Stimulated activated CD8-positive, alpha-beta memory T cell treated with anti-CD3 and anti-CD28 coated beads, Interleukin-4, amount 100 ng/mL, for 48 hours (primary cell): ENCODE measurements at places on chromosomes 6 and 20.

- no peak for DNase-seq
These were observed 9.3 kb downstream of the NTSR1 start for GRCh38 chr20:62717933-62718332.

- DNase-seq: no peak
These were observed 90.7 kb upstream of the F13A1 start for GRCh38 chr6:6411115-6411514.

DNA sequence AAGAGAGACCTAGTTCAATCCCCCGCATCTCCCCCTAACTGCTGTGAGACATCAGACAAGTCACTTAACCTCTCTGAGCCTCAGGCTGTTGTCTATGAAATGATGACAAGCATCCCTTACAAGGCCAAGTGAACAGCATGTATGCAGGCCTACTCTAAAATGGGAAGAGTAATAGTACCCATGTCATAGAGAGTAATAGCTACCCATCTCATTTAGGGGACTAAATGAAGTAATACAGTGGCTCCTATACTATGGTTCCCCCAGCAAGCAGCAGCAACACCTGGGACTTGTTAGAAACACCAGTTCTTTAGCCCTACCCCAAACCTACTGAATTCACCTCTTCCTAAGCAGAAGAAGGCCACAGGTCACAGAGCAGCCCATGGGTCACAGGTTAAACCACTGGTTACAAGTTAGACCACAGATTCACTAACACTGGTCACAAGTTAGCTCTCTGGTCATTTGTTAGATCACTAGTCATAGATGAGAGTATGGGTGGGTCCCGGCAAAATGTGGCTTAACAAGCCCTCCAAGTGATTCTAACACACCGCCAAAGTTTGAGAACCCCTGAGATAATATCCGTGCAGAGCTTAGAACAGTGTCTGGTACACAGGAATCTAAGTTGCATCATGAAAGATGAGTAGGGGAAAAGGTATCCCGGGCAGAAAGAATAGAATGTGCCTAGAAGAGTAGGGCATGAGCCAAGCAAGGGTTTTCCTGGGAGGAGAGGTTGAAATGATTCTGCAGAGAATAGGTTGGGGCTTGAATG is 1.4 kb downstream of the DEFB124 start:
- DNase-seq: no peak

- DNase-seq: no peak
These were observed 127.0 kb downstream of the MCHR2 start for GRCh38 chr6:99867026-99867425.

DNA sequence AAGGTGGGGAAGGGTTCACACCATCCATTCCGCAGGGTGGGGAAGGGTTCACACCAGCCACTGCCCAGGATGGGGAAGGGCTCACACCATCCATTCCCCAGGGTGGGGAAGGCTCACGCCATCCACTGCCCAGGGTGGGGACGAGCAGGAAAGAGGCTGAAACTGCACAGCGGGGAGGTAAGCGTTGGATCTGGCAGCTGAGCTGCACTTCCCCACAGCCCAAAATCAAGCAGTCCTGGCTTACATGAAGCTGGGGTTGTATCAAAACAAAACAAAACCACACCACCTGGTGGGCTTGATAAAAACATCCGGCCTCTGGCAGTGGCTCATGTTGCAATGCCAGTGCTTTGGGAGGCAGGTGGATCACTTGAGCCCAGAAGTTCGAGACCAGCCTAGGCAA is 268.5 kb downstream of the TAF4 start:
- DNase-seq: no peak

- DNase-seq: peak; percentile 71
These were observed 590 bp downstream of the SLCO4A1 start for GRCh38 chr20:62642666-62643520.

DNA sequence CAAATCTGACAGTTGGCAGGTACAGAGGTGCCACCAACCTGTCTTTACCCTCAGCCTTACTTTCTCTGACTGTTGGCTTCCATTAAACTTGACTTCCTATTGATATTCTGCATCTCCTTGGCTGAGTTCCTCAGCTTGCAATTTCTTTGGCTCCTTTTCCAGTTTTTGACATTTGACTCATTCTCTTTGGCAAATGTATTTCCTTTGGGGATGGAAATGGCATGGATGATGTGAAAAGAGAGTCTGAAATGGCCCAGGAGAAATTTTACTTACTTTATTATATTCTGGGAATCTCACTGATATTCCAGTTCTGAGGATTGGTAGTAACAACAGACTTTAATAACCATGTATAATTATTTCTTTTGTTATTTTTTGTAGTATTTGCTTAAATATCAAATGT is 255.2 kb downstream of the CD109 start:
- DNase-seq: no peak

- no peak for DNase-seq
These were observed 124.7 kb upstream of the SUPT3H start for GRCh38 chr6:45502456-45502855.

DNA sequence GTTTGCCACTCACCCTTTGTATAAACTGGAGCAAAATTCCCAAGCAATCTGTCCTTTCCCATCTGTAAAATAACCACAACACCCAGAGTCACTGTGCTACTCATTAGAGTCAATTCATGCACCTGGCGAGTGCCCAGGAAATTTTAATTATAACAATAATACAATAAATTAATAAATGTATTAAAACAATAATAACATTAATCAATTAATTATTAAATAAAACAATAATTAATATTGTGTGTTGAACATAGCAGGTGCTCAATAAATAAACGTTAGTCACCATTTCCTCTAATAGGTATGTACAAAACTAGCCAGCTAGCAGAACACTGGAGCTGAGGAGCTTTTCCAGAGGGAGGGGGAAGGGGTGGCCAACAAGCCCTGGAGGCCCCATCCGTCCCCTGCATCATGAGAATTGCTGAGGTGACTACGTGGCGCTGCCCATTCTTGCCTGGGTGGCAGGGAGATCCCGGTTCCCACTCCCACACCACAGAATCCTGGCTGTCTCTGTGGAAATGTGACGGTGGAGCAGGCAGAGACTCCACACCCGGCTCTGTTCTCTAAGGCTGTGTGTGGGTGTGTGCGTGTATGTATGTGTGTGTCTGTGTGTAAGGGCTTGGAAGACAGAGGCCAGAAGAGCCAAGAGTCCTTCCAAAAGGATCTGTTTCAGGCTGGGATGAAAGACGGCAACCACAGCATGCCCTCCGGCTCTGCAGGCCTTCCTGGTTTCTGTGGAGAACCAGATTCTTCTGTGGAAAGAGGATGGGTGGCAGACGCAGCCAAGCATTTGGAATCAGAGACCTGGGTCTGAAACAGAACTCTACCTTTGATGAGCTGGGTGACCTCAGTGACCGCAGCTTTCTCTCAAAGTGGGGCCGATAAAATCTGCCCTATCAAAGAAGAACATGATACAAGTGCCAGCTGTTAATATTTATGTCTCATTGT is 18.8 kb upstream of the EZR start:
- DNase-seq: no peak

- peak; percentile 80 for DNase-seq
These were observed 695 bp upstream of the TGIF2 start for GRCh38 chr20:36572701-36573102.
